D721Med (cell line): ENCODE measurements at places on chromosomes 7 and 10.

- DNase-seq: no peak
Measured at GRCh38 chr7:102180727-102181126, 105.9 kb upstream of the SH2B2 start.

DNA sequence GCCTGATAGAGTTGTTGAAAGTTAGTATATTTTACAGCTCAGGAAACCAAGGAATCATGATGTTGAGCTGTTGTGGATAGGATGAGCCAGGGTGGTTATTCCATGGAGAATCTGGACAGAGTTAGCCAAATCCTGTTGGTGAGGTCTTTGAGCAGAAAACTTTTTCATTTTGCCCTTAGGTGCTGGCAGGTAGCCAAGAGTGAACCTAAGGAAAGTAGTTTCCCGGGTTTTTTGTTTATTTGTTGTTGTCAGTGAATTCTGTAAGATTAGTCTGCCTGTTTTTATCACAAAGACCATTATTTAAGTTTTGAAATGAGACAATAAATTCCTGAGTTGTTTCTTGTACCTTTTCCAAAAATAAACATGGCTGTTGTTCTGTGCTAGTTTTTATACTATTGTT, 61.0 kb downstream of the GALNT11 start:
- no peak for DNase-seq

GRCh38 chr7:148334441-148334956, 256.1 kb upstream of the C7orf33 start:
- no peak for DNase-seq

DNA sequence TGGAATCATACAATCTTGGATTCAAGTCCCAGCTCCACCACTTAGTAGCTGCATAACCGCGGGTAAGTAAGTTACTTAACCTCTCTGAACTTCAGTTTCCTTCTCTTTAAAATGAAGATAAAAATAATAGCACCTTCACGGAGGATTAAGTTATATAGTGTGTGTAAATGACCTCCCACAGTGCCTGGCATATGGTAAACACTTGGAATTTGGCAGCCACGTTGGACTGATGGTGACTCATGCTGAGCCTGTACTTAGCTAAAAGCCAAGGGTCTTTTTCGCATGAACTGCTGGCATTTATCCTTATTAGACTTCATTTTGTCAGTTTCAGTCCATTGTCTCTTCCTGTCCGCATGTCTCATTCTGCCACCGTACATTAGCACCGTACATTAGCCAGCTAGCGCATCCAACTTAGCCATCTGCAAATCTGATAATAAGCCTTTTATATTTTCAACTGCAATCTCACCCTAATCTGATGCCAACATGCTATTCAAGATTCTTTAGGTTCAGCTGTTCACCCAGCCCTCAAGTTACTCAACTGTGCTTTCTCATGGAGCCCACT, 11.2 kb downstream of the SLC13A4 start:
- no peak for DNase-seq

GRCh38 chr7:129401967-129402860, 32.0 kb upstream of the STRIP2 start:
- no peak for DNase-seq

DNA sequence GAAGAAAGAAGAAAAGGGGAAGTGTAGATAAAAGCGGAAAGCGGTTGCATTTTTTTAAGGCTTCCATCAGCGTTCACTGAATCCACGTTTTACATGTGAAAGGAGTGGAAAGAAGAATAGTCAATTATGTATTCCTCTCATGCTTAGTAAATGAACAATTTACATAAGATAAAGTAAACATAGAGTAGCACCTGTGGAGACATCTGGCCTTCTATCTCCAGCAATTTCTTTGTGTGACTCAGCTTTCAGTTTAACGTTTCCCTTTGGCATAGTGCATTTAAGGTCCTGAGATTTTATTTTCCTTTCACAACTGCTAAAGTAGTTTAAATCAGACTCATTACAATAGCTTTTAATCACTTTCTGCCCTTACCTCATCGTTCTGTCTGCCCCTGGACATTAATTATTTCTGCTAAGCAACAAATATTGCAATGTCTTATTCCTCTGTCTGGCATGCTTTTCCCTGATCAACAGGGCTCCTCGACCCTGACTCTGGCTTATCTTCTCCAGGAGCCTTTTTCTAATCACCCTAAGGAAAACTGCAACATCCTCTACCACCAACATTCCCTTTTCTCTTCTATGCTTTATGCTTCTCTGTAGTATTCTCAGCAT, 383.5 kb upstream of the VWC2 start:
- no peak for DNase-seq

- DNase-seq: no peak
Measured at GRCh38 chr10:132964231-132964630, 21.9 kb upstream of the CFAP46 start.

DNA sequence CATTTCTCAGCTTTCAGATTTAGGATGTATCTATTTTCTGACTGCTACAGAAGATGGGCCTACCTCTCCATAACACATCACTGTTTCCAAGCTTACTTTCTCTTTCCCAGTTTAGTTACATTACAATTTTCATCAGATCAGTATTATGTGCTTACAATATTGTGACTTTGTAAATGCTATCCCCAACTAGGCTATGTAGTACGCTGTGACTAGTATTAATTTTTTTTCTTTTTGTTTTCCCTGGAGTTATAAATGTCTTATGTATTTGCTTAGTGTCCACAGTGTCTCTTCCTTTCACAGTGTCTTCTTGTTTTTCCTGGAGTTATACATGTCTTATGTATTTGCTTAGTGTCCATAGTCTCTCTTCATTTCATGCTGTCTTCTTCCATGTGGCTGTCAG, 188.9 kb downstream of the PTPRN2 start:
- no peak for DNase-seq

GRCh38 chr7:115708013-115708341, 322.6 kb downstream of the TFEC start:
- no peak for DNase-seq

DNA sequence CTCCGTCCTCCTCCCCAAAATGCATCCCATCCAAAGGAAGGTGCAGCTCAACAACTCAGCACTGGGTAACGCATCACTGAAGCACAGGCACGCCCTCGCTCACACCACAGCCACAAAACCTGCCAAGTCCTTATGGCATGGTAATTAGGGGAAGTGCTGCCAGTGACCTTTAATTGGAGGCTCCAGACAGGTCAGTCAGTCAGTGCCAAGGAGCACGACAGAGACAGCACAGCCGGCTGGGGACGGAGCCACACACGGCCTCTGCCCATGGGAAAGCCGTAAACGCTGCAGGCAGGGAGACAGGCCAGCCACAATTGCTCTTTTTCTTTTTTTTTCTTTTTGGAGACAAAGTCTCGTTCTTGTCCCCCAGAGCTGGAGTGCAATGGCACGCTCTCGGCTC, 146.5 kb downstream of the MAD1L1 start:
- no peak for DNase-seq

DNA sequence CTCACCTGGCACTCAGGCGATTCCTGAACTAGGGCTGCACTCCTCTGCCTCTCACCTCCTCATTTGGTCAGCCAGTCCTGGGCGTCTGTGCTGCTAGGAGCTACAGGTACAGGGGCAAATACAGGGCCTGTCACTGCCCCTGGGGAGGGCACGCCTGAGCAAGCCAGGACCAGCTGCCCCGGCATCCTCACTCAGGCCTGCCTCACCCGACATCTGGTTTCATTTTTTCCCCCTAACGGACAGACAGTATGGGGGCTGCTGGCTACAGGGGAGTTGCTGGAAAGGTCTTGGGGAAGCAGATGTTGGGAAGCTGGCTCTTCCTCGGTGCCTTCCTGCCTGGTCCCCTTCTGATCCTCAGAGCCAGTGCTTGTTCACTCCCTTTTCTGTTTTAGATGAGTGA, 77.3 kb upstream of the PPIF start:
- DNase-seq: no peak

DNA sequence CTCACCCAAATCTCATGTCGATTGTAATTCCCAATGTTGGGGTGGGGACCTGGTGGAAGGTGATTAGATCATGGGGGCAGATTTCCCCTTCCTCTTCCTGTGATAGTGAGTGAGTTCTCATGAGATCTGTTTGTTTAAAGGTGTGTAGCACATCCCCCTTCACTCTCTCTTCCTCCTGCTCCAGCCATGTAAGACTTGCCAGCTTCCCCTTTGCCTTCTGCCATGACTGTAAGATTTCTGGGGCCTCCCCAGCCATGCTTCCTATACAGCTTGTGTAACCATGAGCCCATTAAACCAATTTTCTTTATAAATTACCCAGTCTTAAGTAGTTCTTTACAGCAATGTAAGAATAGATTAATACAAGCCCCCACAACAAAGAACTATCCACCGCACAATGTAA, 109.9 kb upstream of the JAZF1 start:
- DNase-seq: no peak

GRCh38 chr7:136845899-136846465, 22.5 kb upstream of the CHRM2 start:
- no peak for DNase-seq

DNA sequence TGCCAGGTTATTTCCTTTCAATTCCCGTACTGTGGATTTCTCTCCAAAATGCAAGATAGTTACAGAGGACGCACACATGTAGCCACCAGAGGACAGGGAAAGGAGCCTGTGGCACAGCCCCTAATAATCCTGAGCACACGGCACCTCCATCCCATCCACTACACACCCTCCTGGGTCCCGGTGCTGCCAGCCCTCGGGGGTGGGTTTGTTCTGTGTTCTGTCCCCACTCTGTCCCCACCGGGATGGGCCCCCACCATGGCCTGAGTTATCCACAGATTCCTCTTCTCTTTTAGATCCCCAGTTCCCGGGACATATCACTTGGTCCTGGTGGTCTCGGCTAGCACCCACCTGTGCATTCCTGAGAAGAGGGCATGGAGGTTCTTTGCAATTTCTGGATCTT, 196.9 kb upstream of the PPP2R2D start:
- DNase-seq: no peak

GRCh38 chr10:13938950-13939349, 352.2 kb downstream of the PRPF18 start:
- no peak for DNase-seq

DNA sequence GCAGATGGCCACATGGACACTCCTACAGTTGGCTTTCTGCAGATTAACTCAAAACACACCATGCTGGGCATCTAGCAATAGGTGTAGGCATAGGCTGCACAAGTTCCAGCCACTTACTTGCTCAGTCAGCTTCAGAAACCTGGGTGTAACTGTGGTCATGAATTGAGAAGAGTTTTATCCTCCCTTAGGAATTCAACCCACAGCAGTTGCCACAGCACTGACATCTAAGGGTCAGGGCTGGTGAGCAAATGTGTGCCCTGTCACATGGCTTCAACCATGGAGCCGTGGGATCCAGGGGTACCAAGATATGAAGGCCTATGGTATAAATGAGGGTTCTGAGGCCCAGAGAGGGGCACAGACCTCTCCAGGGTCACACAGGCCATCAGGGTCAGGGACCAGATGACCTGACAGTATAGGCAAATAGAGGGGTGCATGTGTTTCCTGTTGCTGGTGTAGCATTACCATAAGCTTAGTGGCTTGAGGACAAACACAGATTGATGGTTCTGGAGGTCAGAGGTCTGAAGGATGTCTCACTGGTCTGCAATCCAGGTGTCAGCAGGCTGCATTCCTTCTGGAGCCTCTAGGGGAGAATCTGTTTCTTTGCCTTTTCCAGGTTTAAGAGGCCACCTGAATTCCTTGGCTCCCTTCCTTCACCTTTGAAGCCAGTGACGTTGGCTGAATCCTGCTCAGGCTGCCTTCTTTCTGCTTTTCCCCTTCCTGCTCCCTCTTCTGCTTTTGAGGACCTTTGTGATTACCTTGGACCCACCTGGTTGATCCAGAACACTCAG, 24.1 kb downstream of the MINDY4 start:
- DNase-seq: no peak

- DNase-seq: no peak
Measured at GRCh38 chr7:40706829-40707228, 572.0 kb downstream of the SUGCT start.
